ENCODE measurements at places on chromosomes 3 and 15.

GRCh38 chr3:130395916-130396315 lies 50.4 kb downstream of the COL6A5 start:
- peak; percentile 16 for DNase-seq

- no peak for DNase-seq
Observed at GRCh38 chr3:50151728-50152127, 3.4 kb upstream of the SEMA3F start.

GRCh38 chr3:43764471-43764870 lies 73.7 kb downstream of the ABHD5 start:
- no peak for DNase-seq

DNA sequence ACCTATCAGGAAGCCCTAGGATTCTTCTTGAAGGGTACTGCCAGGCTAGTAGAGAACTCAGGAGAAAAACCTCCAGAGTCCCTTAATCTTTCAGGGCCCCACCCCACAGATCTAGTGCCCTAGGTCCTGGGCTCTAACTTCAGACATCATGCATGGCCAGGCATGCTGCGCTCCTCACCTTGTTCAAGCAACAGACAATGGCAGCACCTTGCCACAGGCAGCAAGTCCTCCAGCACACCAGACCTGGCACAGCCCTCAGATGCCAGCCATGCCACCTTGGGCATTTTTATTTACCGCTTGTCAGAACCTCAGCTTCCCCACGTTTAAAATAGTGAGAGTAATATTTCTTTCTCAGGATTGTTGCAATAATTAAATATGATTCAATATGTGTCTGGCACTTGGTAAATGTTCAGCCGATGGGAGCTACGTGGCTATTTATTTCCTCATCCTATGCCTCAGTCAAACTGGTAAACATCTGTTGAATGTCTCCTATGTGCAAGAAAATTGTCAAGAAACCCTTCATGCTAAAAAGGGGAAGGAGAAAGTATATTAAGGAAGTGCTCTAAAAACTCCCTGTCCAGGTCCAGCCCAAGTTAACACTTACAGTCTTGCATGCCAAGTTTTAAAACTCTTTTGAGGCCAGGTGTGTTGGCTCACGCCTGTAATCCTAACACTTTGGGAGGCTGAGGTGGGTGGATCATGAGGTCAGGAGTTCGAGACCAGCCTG lies 14.5 kb upstream of the CCR1 start:
- DNase-seq, result no peak

GRCh38 chr15:84855136-84855535 lies 29.3 kb upstream of the SLC28A1 start:
- no peak for DNase-seq

- no peak for DNase-seq
Observed at GRCh38 chr3:109900783-109901182, 563.4 kb upstream of the DPPA4 start.

DNA sequence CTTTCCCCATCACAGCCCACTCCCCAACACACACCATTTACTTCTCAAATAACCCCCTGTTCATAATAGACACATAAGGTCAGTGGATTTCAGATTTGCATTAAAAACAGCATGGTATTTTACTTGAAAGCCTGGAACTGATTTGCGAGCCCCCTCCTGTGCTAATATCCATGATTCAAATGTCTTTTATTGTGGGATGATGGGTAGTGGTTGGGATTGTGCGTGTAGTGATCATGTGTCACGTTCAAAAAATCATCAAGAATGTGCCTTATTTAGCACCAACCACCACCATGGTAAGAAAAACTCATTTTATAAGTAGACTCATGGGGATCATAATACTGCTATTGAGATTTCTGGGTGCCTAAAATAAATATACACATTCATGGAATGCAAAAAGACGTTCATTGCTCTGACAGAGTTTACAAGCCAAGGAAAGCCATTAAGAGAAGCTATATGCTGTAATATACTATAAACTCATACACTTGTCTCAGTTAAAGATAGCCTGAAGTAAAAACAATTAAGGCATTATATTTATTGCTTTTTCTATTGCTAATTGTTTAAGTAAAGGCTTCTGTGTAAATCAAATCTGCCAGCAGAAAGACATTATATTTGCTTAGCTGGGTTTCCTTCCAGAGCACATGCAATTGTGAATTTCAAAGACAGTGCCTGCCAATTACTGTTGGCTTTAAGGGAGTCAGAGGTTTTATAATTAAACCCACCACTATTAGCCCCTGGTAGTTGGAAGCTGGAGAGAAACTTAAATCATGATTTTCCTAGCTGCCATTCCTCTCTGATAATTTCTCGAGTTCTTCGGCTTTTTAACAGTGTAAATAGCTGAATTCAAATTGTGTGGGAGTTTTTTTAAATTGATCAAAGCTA lies 4.0 kb downstream of the TRAT1 start:
- no peak for DNase-seq

- DNase-seq, result no peak
Observed at GRCh38 chr3:7292362-7292761, 431.4 kb downstream of the GRM7 start.

GRCh38 chr15:94370936-94371285 lies 139.6 kb downstream of the MCTP2 start:
- DNase-seq, result no peak

GRCh38 chr15:29333261-29333660 lies 63.6 kb upstream of the NSMCE3 start:
- no peak for DNase-seq

DNA sequence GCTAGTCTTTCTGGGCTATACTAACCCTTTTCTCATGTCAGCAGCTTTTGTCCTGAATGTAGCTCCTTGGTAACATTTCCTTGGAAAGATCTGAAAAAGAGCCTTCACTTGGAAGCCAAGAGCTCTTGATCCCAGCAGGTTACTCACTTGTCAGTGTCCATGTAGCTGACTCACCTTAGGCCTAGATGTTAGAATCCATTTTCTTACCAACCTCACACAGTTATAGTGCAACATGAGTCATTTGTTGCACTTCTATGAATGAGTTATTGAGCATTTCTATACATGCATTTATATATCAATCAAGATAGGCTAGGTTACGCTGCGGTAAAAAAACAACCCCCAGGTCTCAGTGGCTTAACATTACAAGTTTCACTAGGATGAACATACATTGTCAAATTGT lies 106.8 kb upstream of the SLC7A14 start:
- DNase-seq, result no peak

GRCh38 chr3:126766653-126767052 lies 62.6 kb downstream of the CHCHD6 start:
- no peak for DNase-seq

DNA sequence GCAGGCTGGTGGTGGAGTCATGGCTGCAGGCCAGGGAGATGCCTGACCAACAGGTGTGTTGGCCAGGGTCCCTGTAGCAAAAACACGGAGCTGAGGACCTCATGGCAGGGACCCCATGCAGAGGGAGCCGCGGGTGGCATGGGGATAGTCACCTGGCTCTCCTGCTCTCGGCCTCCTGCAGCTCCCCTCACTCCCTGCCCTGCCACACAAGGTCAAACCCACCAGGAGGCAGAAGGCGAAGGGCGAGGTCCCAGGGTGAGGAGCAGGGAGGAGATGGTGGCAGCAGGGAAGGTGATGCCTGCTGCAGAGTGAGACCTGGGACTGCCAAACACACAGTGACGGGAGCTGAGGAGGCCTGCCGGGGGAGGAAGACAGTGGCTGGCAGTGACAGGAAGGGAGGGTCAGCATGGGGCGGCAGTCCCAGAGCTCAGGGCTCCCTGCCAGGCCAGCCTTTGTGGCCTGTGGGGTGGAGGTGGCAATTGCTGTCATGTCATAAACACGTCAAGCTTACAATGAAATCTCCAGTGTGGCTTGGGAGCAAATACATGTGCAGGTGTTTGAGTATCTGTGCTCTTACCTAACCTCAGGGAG lies 144.3 kb downstream of the TJP1 start:
- DNase-seq, result no peak

DNA sequence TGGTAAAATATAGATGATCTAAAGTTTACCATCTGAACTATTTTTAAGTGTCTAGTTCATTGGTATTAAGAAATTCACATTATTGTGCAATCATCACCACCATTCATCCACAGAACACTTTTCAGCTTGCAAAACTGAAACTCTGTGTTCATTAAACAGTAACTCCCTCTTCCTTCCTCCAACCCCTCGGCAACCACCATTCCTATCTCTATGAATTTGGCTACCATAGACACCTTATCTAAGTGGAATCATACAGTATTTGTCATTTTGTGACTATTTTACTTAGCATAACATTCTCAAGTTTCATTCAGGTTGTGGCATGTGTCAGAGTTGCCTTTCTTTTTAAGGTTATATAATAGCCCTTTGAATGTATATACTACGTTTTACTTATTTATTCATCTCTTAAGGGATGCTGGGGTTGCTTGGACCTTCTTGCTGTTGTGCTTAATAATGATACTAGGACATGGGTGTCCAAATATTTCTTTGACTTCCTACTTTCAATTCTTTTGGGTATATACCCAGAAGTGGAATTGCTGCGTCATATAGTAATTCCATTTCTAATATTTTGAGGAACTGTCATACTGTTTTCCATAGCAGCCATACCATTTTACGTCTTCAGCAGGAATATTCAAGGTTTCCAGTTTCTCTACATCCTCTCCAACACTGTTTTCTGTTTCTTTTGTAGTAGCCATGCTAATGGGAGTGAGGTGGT lies 20.9 kb downstream of the KAT2B start:
- DNase-seq, result no peak

GRCh38 chr15:65612616-65612946 lies 1.6 kb upstream of the INTS14 start:
- DNase-seq, result no peak

GRCh38 chr15:96047255-96047931 lies 283.1 kb upstream of the NR2F2 start:
- DNase-seq, result peak; percentile 63

DNA sequence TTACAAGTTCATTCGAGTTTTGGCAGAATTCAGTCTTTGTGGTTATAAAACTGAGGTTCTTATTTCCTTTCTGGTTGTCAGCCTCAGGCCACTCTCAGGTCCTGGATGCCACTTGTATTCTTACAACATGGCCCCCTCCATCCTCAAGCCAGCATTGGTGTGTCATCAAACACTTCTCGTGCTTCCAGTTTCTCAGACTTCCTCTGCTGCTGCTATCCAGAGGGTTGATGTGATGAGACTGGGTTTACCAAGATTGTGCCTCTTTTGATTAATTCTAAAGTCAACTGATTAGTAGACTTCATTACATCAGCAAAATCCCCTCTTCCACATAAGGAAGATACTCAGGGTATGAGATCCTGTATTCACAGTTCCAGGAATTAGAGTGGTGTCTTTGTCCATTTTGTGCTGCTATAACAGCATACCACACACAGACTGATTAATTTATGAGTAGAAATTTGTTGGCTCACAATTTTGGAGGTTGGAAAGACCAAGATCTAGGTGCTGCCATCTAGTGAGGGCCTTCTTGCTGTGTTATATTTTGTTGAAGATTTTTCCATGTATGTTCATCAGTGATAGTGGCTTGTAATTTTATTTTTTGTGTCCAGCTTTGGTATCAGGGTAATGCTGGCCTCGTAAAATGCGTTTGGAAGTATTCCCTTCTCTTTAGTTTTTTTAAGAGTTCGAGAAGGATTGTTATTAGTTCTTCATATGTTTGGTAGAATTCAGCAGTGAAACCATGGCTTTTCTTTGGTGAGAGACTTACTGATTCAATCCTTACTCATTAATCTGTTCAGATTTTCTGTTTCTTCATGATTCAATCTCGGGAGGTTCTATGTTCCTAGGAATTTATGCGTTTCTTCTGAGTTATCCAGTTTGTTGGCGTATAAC lies 11.1 kb downstream of the LRCH3 start:
- DNase-seq, result peak; percentile 30

DNA sequence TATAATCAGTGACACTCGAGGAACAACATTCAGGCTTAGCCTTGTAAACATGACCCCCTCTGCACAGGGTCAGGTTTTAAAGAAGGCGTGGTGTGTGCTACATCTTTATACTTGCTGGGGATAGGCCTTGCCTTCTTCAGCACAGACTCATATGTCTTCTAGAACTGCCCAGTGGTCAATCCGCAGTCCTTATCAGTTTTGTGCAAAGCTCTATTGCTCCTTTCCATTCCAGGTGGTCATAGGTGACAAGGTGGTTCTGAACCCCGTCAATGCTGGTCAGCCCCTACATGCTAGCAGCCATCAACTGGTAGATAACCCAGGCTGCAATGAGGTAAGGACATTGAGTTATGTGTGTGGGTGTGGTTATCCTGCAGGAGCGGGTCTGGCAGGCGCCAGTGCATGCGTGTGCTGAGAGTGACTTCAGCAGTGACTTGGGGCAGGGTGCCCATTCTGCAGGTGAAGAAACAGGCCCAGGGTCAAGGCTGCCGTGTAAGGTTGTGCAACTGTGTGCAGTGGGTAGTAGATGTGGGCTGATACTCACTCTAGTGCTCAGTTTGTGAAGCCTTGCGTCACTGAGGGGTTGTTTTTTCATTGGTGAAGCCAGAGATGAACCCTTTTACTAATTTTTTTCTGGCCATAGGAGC lies 150.9 kb downstream of the ITPR1 start:
- no peak for DNase-seq

- peak; percentile 45 for DNase-seq
Observed at GRCh38 chr3:89145995-89146394, 38.6 kb downstream of the EPHA3 start.
